ENCODE measurements at places on chromosomes 12 and 14.

- DNase-seq: no peak
These were observed 29.3 kb downstream of the FGF6 start for GRCh38 chr12:4416276-4416675.

- no peak for DNase-seq
These were observed 333.3 kb downstream of the ZFP36L1 start for GRCh38 chr14:68459480-68460136.

GRCh38 chr12:86265329-86265695, 9.1 kb upstream of the MGAT4C start:
- no peak for DNase-seq

DNA sequence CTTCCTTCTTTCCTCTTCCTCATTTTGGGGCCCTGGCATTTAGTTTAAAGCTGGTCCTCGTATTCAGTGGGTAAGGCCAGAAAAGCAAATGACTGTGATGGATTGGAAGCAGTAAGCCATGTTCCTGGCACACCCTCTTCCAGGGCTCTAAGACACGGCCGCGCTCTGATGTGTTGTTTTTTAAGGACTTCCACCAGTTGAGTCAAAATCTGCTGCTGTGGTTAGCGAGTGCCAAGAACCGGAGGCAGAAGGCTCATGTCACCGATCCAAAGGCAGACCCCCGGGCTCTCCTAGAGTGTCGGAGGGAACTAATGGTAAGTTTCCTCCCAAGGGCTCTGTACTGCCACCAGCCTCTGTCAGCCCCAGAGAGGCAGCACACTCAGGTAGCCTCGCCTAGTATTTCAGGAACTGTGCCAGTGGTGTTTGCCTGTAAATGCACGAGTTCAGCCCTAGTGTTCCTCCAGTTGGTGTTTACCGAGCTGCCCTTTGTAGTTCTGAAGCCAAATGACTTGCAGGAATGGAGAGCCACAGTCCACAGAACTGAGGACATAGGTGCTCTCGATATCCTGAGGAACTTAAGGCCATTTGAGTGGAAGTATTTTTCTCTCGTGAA, 72.7 kb downstream of the ESR2 start:
- no peak for DNase-seq

GRCh38 chr12:118850244-118850825, 131.0 kb upstream of the SRRM4 start:
- no peak for DNase-seq

- DNase-seq: no peak
These were observed 10.7 kb upstream of the IKZF4 start for GRCh38 chr12:56010111-56010570.

DNA sequence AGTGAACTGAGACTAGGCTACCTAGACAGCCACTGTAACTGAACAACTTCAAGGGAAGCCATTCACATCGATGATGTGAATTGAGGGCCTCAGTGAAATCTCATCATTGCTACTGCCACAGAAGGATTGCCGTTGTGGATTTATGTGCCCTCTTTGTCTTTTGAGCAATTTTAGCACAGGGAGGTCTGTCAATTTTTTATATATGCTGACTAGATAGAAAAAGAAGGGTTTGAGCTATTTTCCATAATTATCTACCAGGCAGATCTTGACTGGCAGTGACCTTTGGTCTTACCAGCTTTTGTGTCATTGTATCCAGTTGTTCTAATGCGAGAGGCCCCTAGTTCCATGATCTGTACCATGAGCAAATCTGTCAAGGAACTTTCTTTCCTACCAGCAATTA, 179.4 kb downstream of the ERC1 start:
- DNase-seq: no peak

DNA sequence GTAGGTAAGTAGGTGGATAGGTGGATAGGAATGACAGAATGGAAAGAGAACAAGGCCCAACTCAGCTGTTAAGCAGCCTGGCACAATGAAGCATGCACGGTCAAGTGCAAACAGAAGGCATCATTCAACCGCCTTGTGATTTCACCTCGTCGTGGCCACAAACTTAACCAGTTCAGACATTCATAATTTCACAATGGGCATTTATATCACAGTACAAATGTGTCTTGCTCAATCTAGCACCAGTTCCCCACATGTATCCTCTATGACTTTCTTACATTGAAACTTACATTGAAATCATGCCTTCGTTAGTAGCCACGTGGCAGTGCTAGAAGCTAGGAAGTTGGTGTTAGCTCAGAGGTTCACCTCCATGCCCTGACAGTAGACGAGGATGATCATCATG, 207.5 kb downstream of the ETV6 start:
- DNase-seq: no peak

GRCh38 chr12:65800937-65801336, 23.3 kb upstream of the HMGA2 start:
- DNase-seq: peak; percentile 81

GRCh38 chr14:78788467-78789360, 618.5 kb downstream of the NRXN3 start:
- no peak for DNase-seq

- no peak for DNase-seq
These were observed 2.3 kb downstream of the A2M start for GRCh38 chr12:9113296-9113986.
